ENCODE measurements at places on chromosomes 6 and 20.
A peak's percentile ranks its signal among the peaks of the same experiment; 100 is the strongest.

DNA sequence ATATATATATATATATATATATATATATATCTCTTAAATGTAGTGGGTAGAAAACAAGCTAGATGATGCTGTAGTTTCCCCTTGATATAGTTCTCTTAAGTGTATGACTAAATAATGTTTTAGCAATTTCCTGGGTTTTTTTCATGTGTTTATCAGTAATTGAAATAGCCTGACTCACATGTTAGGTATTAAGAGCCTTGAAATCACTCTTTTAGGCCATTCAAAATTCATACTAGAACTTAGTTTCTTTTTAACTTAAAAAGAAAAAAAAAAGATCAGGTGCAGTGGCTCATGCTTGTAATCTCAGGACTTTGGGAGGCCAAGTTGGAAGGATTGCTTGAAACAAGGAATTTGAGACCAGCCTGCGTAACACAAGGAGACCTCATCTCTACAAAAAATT lies 44.1 kb downstream of the NKX2-4 start:
- DNase-seq: peak; percentile 14

DNA sequence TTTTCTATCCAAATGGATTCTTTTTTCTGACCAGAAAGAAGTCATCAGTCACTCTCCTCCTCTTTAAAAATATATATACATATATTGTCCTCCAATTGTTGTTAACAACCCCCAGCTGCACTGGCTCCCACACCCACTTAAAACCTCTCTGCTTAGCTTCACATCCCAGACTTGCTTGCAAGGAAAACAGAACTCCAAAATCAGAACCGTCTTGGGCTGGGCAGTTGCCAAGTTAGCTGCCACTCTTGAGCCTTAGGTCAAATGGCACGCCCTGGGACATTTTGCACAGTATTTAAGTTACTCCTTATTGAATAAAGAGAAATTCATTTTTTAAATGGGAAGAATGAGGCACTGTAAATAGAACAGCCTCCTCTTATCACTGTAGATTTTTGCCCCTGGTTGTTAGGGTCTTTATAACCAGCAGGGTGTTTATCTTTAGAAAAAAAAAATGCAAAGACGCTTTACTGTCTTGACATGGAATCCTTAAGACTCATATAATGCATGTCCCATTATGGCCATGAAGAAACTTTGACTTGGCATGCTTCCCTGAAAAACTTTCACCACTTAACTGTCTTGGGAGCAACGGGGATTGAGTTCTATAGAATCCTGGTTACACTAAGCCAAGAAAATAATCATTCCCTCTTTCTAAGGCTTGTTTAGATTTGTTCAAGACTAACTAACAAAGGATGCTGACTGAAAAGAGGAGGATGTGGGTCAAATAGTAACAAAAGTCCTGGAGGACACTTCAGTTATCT lies 204.5 kb downstream of the ISM1 start:
- peak; percentile 35 for DNase-seq

DNA sequence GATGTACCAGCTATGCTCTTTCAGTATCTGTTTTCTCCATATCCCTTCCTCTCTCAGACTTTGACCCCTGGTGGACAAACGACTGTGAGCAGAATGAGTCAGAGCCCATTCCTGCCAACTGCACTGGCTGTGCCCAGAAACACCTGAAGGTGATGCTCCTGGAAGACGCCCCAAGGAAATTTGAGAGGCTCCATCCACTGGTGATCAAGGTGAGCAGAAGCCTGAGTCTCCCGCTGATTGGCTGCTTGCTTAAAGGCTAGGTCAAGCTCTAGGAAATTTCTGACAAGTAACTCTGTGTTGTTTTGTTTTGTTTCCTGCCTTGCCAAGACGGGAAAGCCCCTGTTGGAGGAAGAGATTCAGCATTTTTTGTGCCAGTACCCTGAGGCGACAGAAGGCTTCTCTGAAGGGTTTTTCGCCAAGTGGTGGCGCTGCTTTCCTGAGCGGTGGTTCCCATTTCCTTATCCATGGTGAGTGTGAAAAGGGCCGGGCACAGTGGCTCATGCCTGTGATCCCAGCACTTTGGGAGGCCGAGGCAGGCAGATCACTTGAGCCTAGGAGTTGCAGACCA lies 28.6 kb downstream of the C6orf89 start:
- DNase-seq: peak; percentile 25

GRCh38 chr6:112441607-112442006 lies 94.5 kb downstream of the RFPL4B start:
- DNase-seq: no peak

- DNase-seq: no peak
Observed at GRCh38 chr20:59830665-59831023, 102.8 kb downstream of the SYCP2 start.

DNA sequence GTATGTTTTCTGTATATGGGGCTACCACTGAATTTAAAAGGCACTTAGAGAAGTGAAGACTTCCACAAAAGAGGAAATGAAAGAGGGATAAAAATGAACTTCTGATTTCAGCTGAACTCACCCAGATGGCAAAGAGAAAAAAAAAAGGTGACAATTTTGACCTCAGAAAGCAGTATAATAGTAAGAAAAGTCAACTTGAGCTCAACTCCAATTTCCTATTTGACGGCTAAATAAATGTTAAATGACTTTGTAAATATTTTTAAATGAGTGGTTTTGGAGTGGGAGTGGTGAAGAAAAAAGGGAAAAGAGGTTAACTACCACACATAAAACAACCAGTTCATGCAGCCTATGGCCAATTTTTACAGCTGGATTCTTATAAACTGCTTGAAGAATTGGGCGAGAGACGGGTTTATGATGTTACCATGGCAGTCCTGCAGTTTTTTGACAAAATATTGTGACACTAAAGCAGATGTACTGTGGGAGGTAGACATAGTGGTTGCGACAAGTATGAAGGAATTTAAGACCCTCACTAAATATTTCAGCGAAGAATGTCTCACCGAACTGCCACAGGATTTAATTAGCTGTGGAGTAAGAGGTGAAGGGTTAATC lies 49.8 kb upstream of the ADTRP start:
- no peak for DNase-seq

- peak; percentile 49 for DNase-seq
Observed at GRCh38 chr20:39800111-39800510, 838.0 kb downstream of the DHX35 start.

DNA sequence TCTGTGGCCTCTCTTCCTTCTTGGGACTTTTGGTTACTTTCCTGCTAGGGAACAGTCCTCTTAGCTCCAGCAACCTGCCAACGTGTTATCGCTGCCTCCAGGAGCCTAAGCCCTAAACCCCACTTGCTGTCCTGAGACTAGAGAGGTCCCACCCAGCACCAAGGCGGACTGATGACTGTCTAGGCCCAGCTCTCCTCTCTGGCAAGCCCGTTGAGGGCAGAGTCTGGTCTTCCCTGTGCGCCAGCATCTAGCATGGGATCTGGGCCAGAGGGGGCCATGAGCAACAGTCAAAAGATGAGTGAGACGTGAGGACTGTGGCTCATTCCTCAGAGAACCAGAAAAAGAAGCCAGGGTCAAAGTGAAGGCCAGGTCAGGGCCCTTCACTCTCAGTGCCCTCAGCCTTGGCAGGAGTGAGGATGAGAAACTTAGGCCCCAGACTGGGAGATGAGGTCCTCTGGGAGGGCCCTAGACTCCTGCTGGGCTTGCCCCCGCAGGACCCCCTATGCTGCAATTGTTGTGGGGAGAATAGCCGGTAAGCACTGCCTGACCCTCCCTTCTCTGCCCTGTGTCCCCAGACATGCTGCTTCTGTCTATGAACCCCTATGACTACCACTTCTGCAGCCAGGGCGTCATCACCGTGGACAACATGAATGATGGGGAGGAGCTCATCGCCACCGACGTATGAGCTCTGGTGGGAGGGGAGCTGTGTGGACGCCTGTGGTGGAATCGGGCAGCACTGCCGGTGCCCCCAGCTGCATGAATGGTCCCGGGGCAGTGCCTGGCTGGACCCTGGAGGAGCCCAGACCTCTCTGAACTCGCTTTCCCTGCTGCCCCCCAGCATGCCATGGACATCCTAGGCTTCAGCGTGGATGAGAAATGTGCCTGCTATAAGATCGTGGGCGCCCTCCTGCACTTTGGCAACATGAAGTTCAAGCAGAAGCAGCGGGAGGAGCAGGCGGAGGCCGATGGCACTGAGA lies 30.9 kb downstream of the MYH7B start:
- no peak for DNase-seq

DNA sequence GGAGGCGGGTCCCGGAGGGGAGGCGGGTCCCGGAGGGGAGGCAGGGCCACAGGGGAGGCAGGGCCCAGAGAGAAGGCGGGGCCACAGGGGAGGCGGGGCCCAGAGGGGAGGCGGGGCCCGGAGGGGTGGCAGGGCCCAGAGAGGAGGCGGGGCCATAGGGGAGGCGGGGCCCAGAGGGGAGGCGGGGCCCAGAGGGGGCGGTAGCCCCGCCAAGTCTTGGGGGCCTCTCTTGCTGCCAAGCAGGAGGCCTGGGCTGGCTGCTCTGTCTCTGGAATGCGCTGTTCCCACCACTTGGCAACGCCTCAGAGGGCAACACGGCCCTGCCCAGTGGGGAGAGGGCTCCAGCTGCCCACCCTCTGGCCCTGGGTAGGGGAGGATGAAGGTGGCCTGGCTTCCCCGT lies 80.5 kb downstream of the YTHDF1 start:
- DNase-seq: no peak

- no peak for DNase-seq
Observed at GRCh38 chr6:39449022-39449421, 126.5 kb upstream of the KCNK16 start.

GRCh38 chr20:25418776-25419175 lies 11.3 kb downstream of the GINS1 start:
- peak; percentile 17 for DNase-seq

GRCh38 chr6:37050045-37050853 lies 44.8 kb downstream of the FGD2 start:
- no peak for DNase-seq

DNA sequence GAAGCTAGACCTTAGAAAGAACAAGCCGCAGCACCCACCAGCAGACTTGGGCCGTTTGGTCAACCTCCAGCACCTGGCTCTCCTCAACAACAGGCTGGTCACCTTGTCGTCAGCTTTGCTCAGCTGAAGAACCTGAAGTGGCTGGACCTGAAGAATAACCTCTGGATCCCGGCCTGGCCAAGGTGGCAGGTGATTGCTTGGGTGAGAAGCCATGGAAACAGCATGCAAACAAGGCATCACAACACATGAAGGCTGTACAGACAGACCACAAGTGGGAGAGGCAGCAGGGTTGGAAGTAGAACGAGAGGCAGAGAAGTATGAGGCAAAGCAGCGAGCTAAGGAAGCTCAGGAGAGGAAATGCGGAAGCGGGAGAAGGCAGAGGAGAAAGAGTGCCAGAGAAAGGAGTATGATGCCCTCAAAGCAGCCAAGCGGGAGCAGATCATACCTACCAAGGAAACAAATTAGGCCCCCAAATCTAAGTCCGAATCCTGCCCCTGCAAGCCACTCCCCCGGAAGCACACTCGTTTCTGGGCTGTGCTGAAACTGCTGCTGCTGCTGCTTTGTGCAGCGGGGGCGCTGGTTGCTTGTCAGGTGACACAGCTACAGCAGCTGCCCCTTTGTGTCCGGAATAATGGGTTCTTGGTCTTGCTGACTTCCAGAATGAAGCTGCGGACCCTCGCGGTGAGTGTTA lies 121.6 kb upstream of the LGSN start:
- DNase-seq: no peak

- peak; percentile 6 for DNase-seq
Observed at GRCh38 chr6:43013097-43013842, 476 bp downstream of the MEA1 start.

- no peak for DNase-seq
Observed at GRCh38 chr20:43778375-43778774, 51.6 kb upstream of the GTSF1L start.

- DNase-seq: no peak
Observed at GRCh38 chr6:8014947-8015346, 49.2 kb downstream of the BLOC1S5 start.

DNA sequence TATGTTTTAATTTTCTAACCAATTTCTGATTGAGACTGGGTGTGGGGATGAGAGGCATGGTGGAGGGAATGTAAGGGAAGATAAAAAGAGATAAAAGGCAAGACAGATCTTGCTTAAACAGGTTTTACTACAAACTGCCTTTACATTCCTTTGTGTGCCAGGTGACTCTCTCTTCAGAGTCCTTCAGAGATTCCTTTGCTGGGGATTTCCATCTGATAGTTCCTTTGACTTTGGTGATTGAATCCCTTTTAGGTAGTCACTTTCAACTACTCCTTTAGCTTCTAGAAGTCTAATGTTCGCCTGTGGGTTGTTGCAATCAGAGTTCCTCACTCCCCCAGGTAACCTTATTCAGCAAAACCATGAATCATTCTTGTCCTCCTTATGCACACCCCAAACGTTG lies 283.3 kb upstream of the MANEA start:
- no peak for DNase-seq

DNA sequence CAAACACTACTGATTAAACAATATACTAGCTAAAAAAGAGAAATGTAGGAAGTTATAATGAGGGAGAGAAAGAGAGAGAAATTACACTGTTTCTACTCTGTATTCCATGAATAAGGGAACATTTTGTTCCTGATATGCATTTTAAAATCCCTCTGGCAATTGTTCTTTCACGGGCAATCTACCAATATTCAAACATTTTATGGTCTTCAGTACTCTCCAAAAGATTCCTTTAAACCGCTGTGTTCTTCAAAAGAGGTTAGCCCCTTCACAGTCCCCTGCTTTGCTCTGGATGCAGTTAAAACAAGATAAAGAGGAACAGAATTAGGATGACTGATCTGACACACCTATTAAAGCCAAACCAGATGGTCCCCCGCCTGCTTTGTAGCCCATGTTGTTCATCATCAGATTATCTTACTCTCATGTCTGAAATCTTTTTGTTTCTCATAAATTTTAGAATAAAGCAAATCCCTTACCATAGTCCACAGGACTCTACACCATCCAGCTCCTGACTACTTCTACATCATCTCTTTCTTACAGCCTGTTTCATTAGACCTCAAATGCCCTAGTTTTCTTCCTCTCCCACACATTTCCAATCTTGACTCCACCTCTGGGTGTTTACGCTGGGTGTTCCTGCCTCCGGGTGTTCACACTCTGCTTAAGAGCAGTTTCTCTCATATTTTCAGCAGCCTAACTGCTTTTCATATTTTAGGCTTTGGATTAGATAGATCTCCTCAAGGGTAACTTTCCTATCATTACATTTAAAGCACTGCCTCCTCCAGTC lies 399.7 kb downstream of the COL12A1 start:
- peak; percentile 30 for DNase-seq

- DNase-seq: peak; percentile 72
Observed at GRCh38 chr6:140043762-140044378, 669.4 kb upstream of the CITED2 start.

GRCh38 chr6:2026133-2026532 lies 219.3 kb downstream of the GMDS start:
- DNase-seq: no peak

GRCh38 chr6:145318952-145319351 lies 416.4 kb downstream of the EPM2A start:
- DNase-seq: no peak

GRCh38 chr6:79668381-79668780 lies 37.3 kb downstream of the SH3BGRL2 start:
- DNase-seq: no peak

DNA sequence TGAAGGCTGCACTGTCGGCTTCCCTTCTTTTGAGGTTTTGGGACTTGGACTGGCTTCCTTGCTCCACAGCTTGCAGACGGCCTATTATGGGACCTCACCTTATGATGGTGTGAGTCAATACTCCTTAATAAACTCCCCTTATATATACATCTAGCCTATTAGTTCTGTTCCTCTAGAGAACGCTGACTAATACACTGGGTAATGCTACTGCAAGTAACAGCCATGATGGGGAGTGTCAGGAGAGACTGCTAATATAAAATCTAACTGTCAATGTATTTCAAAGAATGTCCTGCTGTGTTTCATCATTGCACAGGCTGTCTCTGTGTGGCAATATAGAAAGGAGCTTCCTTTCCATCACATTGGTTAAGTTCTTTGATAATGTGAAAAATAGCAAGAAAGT lies 57.7 kb upstream of the UST start:
- DNase-seq: peak; percentile 41
